ENCODE measurements at places on chromosomes 7 and 10.

GRCh38 chr10:121864168-121864567, 63.7 kb downstream of the ATE1 start:
- DNase-seq, result no peak

GRCh38 chr7:85528581-85528980, 341.7 kb upstream of the SEMA3D start:
- no peak for DNase-seq

GRCh38 chr10:30495687-30496086, 61.7 kb downstream of the MAP3K8 start:
- no peak for DNase-seq

DNA sequence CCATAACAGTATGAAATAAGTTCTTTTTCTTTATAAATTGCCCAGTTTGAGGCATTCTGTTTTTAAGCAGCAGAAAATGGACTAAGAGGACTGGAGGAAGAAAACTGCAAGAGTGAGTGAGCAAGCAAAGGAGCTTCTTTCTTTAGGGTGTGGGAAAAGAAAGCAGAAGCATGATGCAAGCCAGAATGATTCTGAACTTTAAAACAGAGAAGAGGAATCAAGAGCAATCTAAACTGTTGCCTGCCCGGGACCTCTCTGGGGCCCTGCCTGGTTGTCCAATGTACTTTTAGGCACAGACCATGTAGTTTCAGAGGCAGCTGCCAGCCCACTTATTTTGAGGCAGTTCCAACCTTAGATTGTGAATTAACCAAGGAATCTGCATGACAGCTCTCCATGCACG, 186.3 kb downstream of the PLPP4 start:
- DNase-seq, result no peak

- DNase-seq, result peak; percentile 2
These were observed at the start of gene VWDE for GRCh38 chr7:12403287-12404181. Gene VWDE, minus strand, starts transcription at chr7:12403865. Its CDS starts 149 bp downstream, at chr7:12403716.

GRCh38 chr7:42155584-42156290, 81.3 kb downstream of the GLI3 start:
- no peak for DNase-seq

Data from stimulated activated CD4-positive, alpha-beta T cell treated with anti-CD3 and anti-CD28 coated beads, Interleukin-12 subunit alpha, Interleukin-12 subunit beta, amount 100 ng/mL, for 24 hours (primary cell).